ENCODE measurements at places on chromosomes 4 and X. TPM values are rescaled to one million over a fixed set of nuclear protein-coding genes. Genes with fewer than 3 reads are reported as not detected.

DNA sequence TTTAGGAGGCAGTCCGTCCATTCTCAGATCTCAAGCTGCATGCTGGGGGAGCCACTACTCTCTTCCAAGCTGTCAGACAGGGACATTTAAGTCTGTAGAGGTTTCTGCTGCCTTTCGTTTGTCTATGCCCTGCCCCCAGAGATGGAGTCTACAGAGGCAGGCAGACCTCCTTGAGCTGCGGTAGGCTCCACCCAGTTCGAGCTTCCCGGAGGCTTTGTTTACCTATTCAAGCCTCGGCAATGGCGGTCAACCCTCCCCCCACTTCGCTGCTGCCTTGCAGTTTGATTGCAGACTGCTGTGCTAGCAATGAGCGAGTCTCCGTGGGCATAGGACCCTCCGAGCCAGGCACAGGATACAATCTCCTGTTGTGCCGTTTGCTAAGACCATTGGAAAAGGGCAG, 10.7 kb upstream of the ADH5 start:
- DNase-seq: no peak

DNA sequence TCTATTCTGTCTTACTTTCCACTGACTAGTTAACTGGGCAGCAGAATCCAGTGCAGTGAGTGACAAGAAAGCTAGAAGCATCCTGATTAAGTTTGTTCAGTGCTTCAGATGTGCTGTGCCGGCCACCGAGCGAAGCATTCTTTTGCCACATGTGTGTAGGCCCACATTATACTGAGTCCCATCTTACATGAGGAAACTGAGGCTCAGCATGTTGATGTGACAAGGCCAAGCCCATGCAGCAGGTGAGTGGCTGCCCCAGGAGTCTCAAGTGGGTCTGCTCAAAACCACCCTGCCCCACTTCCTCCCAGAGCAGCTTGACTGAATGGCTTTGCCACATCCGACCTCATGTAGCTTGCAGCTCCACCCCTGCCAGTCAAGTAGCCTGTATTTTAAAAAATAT, 50.5 kb downstream of the RHOH start:
- no peak for DNase-seq

DNA sequence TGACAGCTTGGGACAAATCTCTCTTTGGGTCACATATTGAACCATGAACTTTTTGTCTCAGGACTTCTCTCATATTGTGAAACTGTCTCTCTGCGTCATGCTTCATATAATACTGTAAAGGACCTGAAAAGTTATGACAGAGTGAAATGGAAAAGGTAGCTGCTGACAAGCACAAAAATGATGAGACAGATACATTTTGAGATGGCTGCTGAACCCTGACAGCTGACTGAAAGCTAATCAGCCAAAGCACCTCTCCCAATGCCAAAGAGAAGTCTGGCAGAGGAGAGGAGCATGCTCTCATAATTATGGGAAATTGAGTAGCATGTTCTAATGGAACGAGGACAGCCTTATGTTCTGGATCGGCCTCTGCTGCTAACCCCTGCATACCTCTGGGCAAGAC, 873.4 kb upstream of the ADGRL3 start:
- no peak for DNase-seq

DNA sequence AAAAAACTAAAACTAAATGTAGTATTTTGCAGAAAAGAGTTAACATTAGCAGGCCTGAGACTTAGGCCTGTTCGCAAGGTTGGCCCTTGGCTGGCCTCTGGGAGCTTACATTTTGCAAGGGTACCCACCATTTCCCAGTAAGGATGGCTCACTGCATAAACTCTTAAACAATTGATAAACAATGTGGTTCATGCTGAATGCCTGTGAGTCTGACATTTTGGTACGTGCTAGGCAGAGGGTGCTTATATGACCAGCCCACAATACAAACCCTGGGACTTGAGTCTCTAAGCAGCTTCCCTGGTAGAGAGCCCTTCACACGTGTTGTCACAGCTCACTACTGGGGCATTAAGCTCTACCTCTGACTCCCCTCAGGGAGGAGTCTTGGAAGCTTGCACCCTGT, 7.4 kb downstream of the PRPS2 start:
- DNase-seq: no peak

DNA sequence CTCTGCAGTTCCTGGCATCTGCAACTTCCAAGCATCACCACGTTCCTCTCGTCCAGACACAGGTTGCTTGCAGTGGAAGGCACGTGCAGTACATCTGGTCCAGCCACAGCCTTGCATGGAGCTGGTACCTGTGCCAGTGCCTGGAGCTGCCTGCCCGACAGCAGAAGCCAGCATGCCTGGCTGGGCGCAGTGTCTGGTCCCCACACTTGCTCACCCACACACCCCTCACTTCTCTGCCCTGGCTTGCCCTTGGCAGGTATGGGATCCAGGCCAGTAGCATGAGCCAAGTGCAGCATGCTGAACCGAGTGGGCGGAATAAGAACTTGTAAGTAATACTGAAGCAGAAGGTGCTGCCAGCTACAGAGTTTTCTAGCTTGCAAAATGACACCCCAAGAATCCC, 39.9 kb downstream of the SH3BGRL start:
- DNase-seq: no peak

DNA sequence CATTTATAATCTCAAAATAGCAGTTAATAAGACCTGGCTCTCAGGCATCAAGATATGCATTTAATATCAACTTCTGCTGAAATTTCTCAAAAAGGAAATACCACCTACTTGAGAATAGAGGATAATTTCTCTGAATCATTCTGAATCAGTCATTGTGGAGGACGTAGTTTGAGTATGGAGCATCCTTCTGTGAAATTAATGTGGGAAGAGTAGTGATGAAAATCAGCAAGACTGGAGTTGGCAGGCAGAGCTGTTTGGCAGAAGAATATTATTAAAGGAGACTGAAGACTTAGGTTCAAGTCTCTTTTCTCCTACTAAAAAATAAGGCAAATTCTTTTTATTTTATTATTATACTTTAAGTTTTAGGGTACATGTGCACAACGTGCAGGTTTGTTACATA, 325.6 kb upstream of the ATOH1 start:
- DNase-seq: no peak

GRCh38 chr4:140098455-140099160, 55.4 kb downstream of the MAML3 start:
- no peak for DNase-seq

- no peak for DNase-seq
Observed at GRCh38 chr4:113449410-113449974, 312.0 kb downstream of the CAMK2D start.

The XPNPEP2 gene
- polyA plus RNA-seq: 51.7 TPM

The USP17L25 gene
- polyA plus RNA-seq: not detected

The FAM156B gene
- 13.3 TPM for polyA plus RNA-seq

All from right renal pelvis (tissue), 4 donors.